Right renal cortex interstitium (tissue), 3 donors: ENCODE measurements at places on chromosomes 16 and 17.

GRCh38 chr16:52561910-52562741, 15.2 kb upstream of the TOX3 start:
- no peak for DNase-seq

- no peak for DNase-seq
These were observed 94.0 kb upstream of the WSB1 start for GRCh38 chr17:27199948-27200347.

DNA sequence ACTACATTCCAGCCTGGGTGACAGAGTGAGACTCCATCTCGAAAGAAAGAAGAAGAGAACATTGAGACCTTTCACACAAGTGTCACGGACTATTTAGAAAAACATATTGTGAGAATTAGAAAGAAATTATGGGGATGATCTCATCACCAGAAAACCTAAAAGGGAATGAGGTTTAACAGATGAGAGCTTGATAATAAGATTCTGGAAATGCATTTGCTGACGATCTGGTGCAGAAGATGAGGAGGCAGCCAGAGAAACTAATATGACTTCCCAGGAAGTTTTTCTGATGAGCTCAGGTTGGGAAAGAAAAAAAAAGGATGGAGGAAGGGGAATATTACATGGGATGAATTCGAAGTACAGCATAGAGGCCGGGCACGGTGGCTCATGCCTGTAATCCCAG, 10.8 kb upstream of the APOH start:
- no peak for DNase-seq

GRCh38 chr17:38867179-38867967, 2.5 kb upstream of the LASP1 start:
- DNase-seq = no peak

- no peak for DNase-seq
These were observed 494.6 kb downstream of the CDH11 start for GRCh38 chr16:64627288-64627687.

DNA sequence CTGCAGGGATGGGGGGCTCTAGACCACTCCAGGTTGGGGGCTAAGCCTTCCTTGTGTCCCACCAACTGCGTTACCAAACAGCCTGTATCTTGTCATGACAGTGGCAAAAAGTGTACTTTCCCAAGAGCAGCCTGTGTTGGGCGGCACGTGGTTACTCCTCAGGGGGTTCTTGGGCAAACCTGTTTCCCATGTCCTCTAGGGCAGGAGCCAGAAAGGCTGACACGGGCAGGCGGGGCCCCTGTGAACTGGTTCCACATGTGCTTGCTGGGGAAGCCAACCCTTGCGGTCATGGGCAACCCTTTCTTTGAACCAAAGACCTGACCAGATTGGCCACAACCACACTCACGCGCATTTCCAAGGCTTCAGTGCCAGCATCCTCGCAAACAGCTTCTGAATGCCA, 228.5 kb downstream of the RBFOX3 start:
- no peak for DNase-seq

GRCh38 chr16:27515874-27516353, 33.8 kb downstream of the GTF3C1 start:
- no peak for DNase-seq

DNA sequence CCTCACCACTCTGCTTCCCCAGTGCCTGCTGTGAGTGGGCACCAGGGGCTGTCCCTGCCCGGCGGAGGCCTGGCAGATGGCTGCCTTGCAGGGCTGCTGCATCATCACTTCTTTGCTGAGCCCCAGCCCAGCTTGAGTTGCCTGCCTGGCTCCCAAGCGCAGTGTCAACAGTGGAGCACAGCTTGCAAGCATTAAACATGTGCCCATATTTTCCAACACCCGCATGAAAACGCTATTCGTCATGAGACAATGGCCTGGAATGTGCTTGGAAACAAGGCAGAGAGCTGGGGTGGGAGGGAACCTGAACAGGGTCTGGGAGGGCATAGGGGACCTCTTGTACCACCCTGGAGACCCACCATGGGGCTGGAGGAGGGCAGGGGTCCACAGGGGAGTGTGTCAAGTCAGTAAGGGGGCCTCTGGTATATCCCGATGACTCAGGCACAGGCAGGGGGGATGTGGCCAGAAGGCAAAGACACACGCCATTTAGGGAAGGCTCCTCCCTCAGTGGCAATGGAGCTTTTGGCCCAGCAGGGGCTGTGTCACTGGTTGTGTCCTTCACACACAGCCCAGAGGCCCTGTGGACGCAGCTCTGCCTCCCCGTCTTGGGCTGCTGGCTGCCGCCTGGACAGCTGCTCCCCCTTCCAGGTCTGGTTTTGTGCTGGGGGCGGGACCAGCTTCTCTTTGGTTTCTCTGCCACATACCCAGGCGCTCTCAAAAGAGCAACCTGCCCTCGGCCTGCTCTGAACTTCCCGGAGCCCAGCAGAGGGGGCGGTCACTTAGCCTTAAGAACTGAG, 17.4 kb upstream of the MTSS2 start:
- no peak for DNase-seq

DNA sequence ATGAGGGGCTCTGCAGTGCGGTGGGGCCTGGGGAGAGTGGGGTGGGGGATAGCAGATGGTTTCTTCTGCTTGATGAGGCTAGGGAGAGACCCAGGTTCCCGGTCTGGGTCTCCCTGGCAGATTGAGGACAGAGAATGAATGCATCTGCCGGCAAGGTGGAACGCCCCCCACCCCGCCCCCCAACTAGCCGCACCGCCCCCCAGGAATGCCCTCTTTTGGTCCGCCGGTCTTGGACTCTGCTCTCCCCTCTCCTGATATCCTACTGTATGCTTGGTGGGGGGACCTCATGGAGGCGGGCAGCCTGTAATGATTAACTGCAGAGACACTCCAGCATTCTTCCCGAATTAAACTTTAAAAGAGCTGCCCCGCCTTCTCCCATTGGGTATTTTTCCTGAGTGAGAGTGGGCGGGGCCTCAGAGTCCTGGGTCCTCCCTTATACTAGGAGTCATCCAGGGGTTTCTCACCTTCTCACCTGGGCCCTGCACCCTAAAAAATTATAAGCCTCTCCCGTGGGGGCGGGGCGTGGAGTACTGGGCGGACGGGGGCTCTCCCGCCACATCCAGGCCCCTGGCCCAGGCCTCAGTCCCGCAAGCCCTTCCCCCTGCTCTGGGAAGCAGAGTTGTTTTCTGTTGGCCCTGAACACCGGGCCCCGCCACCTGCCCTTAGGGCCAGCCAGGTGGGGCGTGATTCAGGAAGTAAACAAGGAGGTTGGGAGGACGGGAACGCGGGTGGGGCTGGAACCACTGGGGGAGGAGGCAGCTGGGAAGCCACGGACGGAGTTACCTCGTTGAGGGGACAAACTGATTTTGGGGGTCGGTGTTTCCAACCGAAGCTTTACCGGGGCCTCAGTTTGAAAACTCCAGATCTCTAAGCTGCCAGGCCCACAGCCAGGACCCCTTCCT, 1.5 kb downstream of the GRB7 start:
- DNase-seq = no peak

DNA sequence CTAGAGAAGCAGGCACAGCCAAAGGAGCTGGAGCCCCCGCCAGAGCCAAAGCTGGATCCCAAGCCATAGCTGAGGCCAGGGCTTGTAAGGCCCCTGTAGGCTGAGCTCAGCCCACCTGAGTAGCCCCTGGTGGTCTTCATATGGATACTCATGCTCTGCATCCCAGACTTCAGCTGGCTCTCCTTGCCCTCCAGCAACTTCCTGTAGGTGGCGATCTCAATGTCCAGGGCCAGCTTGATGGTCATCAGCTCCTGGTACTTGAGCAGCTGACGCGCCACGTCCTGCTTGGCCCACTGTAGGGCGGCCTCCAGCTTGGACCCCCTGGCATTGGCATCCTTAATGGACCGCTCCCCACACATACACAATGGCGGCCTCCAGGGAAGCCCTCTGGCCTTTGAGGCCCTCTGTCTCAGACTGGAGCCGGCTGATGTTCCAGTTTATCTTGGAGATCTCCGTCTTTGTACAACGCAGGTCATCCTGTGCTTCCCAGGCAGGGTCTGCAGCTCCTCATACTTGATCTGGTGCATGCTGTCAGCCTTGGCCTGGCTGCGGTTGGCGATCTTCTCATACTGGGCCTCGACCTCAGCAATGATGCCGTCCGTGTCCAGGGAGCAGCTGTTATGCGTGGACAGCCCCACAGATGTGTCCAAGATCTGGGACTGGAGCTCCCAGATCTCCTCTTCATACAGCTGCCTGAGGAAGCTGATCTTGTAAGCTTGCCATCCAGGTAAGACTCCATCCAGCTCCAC, 28.9 kb downstream of the IKZF3 start:
- no peak for DNase-seq

GRCh38 chr16:2895813-2896212, 12.8 kb downstream of the FLYWCH2 start:
- no peak for DNase-seq

- DNase-seq = no peak
These were observed 154.4 kb downstream of the ABCC12 start for GRCh38 chr16:48001324-48001895.

DNA sequence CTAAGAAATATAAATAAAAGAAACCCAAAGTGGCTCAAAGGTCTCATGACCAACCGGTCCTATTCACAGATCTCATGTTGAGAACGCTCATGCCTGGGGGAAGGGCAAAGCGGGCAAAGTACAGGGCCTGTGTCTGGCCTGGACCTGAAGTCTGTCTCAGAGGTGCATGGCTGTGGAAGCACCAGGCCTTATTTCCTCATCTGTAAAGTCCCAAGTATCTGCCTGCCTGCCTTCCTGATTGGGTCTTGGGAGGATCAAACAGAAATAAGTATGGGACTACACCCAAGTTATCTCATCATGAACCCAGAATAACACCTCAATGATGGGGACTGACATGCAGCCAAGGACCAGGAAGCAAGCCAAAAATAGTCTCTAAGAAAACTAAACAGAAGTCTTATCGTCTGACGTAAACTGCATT, 14.2 kb downstream of the AXIN2 start:
- no peak for DNase-seq

DNA sequence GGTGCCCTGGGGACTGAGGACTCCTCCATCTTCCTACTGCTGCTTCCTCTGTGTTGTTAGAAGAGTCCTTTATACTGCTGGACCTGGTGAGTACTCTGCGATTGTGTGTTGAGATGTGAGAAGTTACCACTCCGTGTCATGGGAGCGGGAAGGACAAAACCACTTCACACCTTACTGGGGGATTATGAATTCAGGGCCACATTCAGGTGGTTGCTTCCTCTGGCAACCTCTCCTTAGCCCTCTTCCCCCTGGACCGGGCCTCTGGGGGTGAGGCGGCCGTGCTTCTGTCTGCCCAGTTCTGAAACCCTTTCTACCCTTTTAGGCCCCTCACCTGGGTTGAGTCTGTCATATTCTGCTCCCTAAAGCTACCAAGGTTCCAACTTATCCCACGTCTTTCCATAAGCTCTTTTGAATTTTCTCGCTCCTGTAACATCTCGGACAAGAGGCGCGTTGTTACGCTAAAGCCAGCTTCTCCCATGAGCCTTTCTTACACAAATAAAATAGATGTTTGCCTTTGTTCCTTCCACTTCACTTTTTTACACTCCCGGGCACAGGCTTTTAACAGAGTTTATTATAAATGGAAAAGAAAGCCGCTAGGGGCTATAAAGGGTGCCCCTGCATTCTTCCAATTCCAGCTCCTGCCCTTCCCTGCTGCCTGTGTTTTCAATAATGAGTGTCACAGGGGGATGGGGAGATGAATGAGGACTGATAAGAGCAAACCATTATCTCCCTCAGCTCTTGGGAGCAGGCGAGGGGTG, 20.7 kb upstream of the CDH13 start:
- DNase-seq = no peak

GRCh38 chr16:30569746-30570635, 1.5 kb downstream of the ZNF688 start:
- DNase-seq = peak; percentile 36

DNA sequence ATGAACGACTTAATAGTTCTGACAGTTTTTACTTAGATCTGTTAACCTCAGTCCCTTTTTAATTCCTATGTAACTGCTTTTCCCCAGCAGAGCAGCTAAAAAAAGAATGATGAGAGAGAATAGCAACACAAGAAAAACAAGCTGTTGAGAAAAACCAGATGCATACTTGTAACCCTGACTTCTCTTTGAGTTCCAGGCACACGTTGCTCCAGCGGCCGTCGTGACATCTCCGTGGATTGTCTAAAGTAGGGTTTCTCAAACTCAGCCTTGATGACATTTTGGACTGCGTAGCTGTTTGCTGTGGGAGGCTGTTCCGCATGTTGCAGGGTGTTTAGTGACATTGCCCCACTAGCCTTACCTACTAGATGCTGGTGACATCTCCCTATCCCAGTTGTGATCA, 324.0 kb downstream of the SNX29 start:
- no peak for DNase-seq

GRCh38 chr16:180681-181564, 664 bp downstream of the HBQ1 start:
- DNase-seq = no peak

- no peak for DNase-seq
These were observed 189.7 kb downstream of the AXIN2 start for GRCh38 chr17:65371702-65372101.

DNA sequence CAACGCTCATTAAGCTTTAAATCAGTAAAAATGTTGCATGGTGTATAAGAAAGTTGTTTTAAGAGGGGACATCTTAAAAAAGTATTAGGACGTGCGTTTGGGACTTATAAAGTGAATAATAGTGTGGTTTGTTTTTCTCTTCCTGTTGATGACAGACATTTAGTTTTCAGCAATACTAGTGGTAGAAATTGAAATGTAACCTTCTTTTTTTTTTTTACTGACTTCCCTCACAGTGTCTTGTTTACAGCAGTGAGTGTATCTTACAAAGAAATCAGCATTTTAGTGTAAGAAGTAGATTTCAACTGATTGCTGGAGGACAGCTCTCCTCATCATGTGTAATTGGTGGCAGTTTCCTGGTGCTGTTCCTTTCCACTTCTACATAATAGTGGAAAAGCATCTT, 39.6 kb downstream of the CYLD start:
- DNase-seq = no peak

DNA sequence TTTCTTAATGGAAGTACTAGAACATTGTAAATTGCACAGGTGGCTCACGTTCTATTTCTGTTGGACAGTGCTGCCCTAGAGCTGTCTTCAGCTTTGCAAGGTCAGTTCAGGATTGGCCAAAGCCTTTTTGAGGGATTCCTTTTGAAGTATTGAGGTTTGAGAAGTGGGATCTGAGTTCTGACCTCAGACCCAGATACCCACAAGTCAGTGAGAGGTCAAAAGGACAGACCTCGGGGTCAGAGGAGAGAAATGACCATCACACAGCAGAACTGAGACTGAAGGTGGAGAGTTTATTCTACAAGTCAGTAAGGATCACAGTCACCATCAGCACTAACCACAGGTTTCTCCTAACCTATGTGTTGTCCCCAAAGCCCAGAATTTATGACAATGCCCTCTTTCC, 1.7 kb downstream of the ACSM5 start:
- DNase-seq = no peak

- no peak for DNase-seq
These were observed 4.3 kb downstream of the SPATA2L start for GRCh38 chr16:89697161-89697615.

GRCh38 chr17:66915792-66916191, 48.7 kb upstream of the CACNG4 start:
- DNase-seq = no peak

- DNase-seq = no peak
These were observed 16.7 kb downstream of the CDK5R1 start for GRCh38 chr17:32503251-32504165.

- no peak for DNase-seq
These were observed 145.9 kb downstream of the CDH8 start for GRCh38 chr16:61890386-61890785.
